CD4-positive, CD25-positive, alpha-beta regulatory T cell (primary cell): ENCODE measurements at places on chromosomes 7 and 10.

- no peak for DNase-seq
These were observed 11.9 kb downstream of the NPTX2 start for GRCh38 chr7:98629001-98629431.

- DNase-seq, result no peak
These were observed 165.0 kb downstream of the RGS10 start for GRCh38 chr10:119377451-119377957.

DNA sequence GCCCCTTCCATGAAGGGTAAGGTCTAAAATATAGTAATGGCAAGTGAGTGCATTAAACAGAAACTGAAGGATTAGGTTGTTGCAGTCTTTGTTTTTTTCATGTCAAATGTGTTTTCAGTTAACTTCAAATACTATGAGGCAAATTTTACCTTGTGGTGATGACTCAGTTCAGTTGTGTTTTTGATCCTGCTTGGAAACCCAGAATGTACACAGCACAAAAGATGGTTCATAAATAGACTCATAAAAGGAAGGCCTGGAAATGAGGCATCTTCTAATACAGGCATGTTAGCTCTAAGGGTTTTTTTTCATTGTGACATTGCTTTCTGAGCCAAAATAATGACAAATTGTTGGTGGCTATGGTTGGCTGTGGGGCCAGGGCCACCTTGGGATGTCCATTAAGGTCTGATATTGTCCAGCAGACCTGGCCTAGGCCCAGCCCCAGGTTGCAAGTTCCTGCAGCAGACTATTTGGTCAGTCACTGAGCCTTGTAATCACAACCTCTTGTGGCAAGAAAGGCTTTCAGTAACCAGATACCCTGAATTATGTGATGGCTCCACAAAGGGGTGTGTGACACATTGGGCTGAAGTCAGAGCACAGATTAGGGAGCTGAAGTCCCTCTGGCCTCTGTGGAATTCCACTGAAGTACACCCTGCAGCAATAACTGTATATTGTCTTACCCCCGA is 69.0 kb upstream of the SAMD8 start:
- DNase-seq, result no peak

- DNase-seq, result no peak
These were observed 8.0 kb upstream of the MNX1 start for GRCh38 chr7:157018328-157018996.

DNA sequence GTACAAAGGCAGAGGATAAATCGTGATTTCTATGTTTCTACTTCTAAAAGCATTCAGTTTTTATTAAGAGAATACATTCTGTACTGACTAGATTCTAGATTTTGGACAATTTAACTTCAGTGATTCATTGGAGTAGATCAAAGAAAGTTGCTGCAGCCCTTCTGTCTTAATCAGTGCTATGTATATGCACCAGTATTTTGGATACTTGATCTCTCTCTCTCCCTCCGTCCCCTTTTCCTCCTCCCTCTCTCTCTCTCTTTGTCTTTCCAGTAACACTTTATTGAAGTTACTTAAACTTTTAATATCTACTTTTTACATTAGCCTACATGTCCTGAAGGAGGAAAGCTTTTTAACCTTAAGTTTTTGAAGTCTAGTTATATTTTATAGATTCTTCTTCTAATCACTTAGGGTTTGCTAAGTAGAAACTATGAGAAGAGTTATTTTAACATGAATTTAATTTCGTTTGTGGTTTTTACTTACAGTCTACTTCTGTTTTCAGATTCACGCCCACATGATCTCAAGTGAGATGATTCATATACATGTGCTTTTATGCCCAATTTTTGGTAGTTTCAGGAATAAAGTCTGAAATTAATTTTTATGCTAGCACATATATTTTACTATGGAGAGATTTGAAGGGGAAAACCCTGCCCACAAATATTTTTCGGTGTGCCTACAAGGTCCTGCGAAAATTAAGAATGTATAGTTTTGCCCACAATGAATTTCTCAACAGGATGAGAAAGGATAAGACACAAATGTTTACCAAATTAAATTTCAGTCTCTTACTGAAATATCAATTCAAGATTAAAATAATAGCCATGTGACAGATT is 9.1 kb downstream of the MDFIC start:
- DNase-seq, result no peak

DNA sequence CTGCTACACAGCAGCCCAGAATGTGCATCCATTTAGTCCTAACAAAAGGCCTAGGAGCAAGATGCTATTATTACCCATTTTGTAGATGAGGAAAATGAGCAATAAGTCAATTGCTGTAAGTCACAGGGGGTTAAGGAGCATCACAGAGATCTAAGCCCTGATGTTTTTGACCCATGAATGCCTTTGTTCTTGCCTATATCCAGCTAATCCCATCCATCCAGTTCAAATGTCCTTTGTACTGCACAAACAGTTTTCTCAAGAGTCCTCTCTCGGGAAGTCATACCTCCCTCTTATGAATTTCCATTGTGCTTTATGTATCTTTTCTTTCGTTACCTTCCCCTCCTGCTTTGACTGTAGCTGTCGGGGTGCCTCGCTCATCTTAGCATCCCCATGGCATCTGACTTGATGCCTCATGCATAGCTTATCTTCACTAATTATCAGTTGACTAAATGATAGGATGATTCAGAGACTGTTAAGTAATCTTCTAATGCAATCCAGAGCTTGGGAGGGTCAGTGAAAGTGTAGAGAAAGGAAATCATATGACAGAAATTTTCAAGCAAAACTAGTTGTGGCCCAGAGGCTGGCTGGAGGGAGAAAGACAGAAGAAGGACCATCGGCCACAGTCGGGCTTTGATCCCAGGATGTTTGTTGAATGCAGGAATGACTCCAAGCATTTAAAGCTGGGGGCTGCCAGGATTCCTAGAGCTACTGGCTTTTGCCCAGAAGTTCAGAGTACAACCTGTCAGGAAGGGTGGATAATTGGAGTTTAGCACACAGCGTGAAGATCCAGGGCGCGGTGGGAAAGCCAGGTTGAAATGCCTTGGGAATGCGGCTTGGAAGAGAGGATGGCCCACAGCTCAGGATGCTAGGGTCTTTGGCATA is 23.5 kb downstream of the BLVRA start:
- DNase-seq, result no peak

DNA sequence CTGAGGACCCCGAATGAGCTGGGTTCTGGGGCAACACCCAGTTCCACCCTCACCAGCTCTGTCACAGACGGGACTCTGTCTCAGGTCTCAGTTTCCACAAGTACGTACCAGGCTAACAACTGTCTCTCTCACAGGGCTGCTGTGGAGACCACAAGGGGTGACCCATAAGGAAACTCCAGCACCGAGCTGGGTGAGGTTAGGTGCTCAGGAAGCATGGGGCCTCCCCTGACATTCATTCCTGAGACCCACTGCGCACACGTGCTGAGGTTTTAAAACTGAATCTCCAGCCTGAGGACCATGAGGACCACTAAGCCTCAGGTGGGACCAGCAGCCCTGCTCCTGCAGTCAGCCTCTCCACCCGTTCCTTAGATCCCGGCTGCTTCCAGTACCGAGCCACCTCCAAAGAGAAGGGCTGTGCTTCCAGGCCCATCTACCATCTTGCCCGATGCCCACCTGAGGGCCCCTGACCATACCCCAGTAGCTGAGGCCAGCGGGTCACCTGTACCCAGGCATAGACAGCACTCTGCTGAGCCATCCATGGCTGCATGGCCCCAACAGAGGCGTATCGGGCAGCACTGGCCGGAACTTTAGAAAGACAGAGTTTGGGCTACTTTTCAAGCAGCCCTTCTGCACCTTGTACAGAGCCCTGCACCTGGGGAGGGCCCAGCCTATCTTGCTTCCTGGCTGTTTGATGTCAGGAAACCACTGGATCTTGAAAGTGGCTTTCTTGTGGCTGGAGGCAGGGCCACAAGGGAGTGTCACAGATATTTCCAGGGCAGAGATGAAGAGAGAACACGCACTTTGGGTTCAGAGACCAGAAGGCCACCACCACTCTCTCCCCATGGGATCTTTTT is 18.7 kb downstream of the HSPA12A start:
- DNase-seq, result peak; percentile 70

- DNase-seq, result peak; percentile 63
These were observed 37.2 kb upstream of the CUL1 start for GRCh38 chr7:148661471-148661870.

GRCh38 chr10:110151467-110151866 is 55.9 kb upstream of the MXI1 start:
- no peak for DNase-seq

GRCh38 chr10:108327706-108328105 is 1163.2 kb upstream of the SORCS1 start:
- DNase-seq, result no peak

- DNase-seq, result peak; percentile 1
These were observed 91.2 kb downstream of the DNAJB6 start for GRCh38 chr7:157427811-157428553.

GRCh38 chr7:139104091-139104450 is 5.4 kb downstream of the ZC3HAV1 start:
- DNase-seq, result peak; percentile 81

DNA sequence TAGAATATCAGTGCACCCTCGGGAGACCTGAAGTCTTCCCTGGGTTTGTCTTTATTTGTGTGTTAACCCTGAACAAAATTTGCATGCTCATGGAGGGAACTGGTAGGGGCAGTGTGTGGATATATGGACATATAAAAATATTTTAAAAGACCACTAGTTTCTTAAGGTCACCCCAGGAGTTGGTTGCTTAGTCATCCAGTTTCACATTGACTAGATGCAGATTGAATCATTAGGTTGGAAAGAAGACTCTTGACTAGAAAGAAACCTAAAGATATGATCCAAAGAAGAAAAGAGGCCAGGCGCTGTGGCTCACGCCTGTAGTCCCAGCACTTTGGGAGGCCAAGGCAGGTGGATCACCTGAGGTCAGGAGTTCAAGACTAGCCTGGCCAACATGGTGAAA is 137.1 kb downstream of the KAT6B start:
- DNase-seq, result no peak

- no peak for DNase-seq
These were observed 645 bp upstream of the COPG2 start for GRCh38 chr7:130669085-130669700.

GRCh38 chr10:128468462-128468861 is 342.2 kb upstream of the MKI67 start:
- no peak for DNase-seq

GRCh38 chr10:7389844-7390243 is 21.0 kb downstream of the SFMBT2 start:
- no peak for DNase-seq
